ENCODE measurements at places on chromosomes 5 and 9.

- DNase-seq, result no peak
Measured at GRCh38 chr5:96734871-96735325, 72.7 kb downstream of the CAST start.

- DNase-seq, result peak; percentile 75
Measured at GRCh38 chr9:119370816-119371215, 1.6 kb upstream of the BRINP1 start.

DNA sequence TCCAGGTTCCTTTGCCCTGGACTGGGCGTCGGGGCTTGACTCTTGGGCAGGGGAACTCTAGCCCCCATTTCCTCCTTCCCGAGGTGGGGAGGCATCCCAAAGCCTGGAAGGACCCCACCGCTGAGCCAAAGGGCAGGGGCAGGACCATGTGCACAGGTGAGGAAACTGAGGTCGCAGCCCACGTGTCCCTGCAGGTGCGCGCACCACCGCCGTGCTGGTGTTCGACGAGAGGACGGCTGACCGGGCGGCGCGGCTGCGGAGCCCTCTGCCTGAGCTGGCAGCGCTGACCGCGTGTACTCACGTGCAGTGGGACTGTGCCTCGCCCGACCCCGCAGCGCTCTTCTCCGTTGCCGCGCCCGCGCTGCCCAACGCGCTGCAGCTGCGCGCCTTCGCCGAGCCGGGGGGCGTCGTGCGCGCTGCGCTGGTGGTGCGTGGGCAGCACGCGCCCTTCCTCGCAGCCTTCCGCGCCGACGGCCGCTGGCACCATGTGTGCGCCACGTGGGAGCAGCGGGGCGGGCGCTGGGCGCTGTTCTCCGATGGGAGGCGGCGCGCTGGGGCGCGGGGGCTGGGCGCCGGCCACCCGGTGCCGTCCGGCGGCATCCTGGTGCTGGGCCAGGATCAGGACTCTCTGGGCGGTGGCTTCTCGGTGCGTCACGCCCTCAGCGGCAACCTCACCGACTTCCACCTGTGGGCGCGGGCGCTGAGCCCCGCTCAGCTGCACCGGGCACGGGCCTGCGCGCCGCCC, 2.8 kb downstream of the ADGRD2 start:
- no peak for DNase-seq

- DNase-seq, result no peak
Measured at GRCh38 chr5:132059043-132059695, 1.3 kb upstream of the IL3 start.

GRCh38 chr5:96149546-96149945, 187.9 kb upstream of the ELL2 start:
- no peak for DNase-seq

- no peak for DNase-seq
Measured at GRCh38 chr9:2419347-2419746, 202.2 kb upstream of the VLDLR start.

Data from neural crest cell (in vitro differentiated cells).